ENCODE measurements at places on chromosomes 2 and 18.

DNA sequence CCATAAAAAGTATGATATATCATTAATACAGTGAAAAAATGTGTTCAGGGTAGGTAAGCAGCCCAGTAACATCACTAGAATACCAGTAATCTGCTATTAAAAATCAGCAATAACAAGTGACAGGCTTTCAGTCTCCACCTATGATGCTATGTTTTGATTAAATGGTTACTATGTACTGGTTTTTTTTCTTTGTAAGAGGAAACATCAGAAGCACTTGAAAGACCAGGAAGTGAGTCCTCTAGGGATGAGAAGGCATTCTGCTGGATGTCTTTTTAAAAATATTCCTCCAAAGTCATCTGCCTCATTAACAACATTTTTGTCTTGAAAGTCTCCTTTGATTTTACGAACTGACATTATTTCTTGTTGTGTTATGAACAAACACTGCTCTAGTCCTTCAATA lies 136.0 kb upstream of the FAM98A start:
- no peak for DNase-seq

- DNase-seq = no peak
These were observed 217.5 kb downstream of the TGIF1 start for GRCh38 chr18:3667255-3668137.

DNA sequence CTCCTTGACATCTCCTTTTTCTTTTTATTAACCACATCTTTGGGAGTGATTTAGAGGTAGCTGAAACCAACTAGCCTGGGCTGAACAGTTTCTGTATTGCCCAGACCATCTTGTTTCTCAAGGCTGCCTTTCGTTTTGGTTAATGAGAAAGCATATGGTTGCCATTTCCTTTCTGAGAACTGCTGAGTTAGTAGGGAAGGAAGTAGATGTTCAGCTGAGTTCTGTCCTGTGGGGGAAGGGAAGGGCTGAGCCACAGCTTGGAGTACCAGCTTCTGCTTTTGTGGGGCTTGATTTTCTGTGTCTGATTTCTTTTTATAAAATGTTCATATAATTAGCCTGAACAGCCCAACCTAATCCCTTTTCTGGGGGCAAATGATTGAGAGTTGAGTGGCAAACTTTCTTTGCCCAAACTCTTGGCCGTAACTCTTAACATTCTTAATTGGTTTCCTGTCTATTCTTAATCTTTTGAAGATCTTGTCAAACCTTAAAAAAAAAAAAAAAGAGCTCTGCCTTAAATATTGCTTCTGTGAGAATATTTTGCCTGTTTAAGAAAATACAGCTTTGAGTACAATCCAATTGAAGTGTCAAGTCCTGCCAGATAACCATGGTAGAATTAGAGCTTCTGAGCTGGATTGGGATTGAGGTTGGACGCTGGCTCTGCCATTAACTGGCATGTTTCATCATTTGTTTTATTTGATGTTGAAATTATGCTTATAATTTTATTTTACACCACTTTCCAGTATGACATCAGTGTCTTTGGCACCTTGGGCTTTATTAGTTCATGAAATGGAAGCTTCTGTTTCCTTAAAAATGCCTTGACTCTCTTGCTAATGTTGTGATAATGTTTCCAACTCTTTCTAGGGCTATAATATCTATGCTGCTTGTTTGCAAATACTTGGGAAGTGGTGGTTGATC lies 1.9 kb upstream of the NABP1 start:
- DNase-seq = no peak

- DNase-seq = no peak
These were observed 152.6 kb downstream of the GALNT14 start for GRCh38 chr2:30985493-30986230.

DNA sequence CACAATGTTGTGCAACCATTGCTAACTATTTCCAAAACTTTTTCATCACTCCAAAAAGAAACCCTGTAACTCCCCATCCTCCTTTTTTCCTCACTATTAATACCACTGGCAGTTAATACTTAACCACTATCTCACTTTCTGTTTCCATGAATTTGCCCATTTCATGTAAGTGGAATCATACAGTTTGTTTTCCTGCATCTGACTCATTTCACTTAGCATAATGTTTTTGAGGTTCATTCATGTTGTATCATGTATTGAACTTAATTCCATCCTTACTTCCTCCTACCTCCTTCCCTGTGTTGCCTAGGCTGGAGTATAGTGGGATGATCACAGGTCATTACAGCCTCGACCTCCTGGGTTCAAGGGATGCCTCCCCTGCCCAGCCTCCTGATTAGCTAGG lies 68.3 kb downstream of the FAM117B start:
- DNase-seq = peak; percentile 79

DNA sequence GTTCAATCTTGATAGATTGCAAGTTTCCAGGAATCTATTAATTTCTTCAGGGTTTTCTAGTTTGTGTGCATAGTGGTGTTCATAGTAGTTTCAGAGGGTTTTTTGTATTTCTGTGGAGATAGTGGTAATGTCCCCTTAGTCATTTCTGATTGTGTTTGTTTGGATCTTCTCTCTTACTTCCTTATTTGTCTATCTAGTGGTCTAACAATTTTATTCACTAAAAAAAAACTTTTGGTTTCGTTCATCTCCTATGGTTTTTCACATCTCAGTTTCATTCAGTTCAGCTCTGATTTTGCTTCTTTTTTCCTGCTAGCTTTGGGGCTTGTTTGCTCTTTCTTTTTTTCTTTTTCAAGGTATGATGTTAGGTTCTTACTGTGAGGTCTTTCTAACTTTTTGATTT lies 94.5 kb downstream of the SNTG2 start:
- no peak for DNase-seq

DNA sequence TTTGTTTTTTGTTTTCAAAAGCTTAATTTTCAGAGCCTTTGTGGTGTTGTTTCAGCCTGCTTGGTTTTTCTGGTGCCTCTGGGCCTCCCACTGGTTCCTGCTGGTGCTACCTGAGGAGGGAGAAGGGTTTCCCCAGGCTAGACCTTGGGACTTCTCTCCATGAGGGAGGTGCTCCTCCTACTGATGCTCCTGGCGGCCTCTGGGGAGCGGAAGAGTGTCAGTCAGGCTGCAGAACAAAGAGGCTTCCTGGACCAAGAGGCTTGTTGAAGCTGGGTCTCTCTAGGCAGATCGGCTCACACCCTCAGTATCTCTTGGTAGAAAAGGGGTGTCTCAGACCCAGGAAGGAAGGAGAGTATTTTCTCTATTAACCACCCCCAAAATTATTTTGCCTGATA lies 32.2 kb downstream of the RFX8 start:
- DNase-seq = no peak

DNA sequence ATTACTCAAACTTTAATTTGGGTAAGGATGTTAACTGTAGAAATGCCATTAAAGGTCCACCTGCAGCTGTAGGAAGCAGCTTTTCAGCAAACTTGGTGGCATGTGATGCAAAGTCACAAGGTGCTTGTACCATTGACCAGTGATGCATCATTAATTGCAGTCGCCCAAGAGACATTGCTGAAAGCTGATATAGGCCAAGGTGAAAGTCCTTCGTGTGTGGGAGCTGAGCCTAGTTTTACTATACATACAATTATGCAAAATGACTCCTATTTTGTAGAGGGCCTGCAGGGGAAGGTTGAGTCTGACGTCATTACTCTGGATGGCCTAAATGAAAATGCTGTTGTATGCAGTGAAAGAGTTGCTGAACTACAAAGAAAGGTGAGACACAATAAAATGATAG lies 40.5 kb downstream of the ALMS1 start:
- no peak for DNase-seq

- DNase-seq = no peak
These were observed 56.5 kb downstream of the TCF7L1 start for GRCh38 chr2:85189606-85190270.

- no peak for DNase-seq
These were observed 117.6 kb downstream of the ZNF407 start for GRCh38 chr18:74715306-74715705.

- no peak for DNase-seq
These were observed 336.4 kb downstream of the EIPR1 start for GRCh38 chr2:3041246-3041645.

GRCh38 chr2:108924580-108925251 lies 64.3 kb downstream of the EDAR start:
- DNase-seq = no peak

DNA sequence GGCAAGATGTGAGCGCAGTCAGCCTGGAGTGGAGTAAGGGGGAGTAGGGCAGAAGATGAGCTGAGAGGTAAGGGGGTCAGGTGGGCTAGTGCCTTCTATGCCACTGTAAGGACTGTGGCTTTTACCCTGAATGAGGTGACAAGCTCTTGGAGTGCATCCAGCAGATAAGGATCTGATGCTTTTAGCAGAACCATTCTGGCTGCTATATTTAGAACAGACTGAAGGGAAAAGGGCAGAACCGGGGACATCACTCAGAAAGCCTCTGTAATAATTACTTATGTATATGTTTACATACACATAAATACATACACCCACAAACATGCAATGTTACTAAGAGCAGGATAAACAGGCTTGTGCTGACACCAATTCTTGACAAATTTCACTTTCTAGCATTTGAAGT lies 124.8 kb downstream of the DTNB start:
- DNase-seq = no peak

DNA sequence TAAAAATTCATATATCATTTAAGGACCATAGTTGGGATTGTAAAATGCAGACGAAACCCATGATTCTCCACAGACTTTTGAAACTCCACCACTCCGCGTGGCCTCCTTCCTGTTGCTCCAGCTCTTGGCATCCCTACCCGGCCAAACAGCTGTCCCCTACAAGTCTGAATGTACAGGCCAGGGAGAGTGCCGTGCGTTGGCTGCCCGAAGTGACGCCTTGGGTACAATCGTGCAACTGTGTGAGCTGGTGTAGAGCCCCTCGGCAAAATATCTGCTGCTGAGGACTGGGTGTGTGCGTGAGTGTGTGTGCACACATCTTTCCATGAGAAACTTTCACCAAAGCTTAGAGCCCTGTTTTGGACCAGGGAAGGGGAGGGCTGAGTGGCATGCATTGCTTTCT lies 43.8 kb upstream of the ZNF516 start:
- no peak for DNase-seq

DNA sequence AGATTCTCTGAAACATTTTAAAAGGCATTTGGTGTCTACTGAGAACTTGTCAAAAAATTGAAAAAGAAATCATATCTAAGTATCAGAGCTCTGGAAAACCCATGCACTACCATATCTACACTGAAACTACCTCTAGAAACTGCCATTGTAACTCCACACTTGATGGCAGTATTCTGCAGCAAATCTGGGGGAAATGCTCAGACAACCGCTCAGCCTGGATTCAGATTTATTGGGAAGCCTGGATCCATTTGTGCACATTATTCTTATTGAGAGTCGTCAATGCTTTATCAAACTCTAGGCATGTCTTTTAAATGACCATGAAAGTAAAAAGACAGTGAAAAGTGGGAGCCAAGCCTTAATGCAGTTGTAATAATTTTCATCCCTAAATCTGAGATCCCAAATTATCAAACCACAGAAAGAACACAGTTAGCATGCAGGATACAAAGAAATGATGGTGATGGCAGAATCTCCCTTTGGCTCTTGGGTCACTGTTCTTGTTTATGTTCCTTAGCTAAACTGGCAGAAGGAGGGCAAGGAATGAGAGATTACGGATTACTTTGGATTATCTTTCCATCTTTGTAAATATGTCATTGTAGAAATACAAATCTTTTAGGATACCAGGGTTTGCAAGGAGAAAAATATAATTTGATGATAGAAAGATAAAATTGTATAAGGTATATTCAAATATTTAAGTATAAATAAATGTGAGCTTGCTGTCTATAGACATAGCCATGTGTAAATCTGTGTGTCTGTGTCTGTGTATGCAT lies 512.1 kb upstream of the SYT4 start:
- no peak for DNase-seq

GRCh38 chr18:34880882-34881834 lies 160.1 kb upstream of the MAPRE2 start:
- DNase-seq = no peak

DNA sequence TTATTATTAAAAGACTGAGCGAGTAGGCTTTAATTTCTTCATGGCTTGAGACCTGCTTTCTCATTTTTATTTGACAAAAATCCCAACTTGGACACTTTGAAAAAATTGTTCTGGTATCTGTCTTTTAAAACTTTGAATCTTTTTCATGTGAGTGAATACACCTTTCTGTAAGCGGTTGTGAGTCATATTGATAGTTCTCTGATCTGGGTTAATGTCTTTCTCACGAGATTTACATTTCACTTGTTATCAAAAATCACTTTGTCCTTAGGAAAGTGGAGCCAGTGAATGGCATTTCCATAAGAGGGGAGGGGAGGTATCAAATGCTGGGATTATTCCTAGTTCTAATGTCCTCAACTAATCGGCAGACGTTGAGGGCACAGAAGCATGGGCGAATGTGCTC lies 36.3 kb downstream of the ATP9B start:
- no peak for DNase-seq

DNA sequence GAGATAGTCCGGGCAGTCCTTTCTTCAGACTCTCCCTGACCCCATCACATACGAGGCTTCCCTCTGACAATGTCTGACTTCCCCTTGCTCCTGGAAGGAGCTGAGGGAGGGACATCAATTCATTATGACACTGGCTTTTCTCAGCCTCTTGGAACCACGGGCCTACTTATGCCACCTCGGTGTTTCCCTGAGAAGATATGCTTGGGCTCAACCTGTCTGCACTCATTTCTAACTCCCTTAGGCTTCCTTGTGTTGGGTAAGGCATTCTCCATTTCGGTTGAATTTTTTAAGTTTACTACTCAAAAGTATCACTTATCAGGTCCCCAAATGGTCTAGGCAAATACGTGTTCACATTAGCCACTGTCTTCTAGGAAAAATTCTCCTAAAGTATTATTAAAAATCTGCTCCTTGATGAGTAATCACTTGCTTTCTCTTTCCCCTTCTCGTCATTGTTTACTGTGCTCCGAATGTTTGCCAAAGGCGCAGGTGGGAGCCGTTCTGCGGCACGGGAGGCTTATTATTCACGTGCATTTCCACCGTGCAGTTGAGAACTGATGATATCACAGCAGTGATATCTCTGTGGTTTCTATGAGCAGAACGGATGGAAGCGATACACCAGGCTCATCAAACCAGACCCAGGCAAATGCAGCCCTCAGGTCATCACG lies 33.1 kb downstream of the ARL4C start:
- DNase-seq = peak; percentile 94

GRCh38 chr2:12674644-12675328 lies 42.0 kb upstream of the TRIB2 start:
- DNase-seq = no peak

DNA sequence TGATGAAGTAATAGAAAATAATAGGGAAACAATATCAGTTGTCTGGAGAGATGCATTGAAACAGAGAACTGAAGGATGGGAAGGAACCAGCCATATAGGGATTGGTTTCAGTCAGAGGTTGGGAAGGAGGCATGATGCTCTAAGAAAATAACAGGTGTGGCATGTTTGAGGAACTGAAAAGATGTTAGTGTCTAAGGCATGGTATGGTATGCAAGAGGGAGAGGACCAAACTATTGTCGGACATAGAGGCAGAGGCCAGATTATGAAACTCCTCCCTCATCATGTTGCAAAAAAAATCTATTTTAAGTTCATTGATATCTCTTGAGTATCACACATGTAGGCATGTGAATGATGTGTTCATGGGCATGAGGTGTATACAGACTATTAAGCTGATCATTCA lies 48.9 kb upstream of the EMILIN2 start:
- no peak for DNase-seq

- DNase-seq = no peak
These were observed 396.8 kb upstream of the UBE2E3 start for GRCh38 chr2:180583441-180584140.
